Hair follicle dermal papilla cell (primary cell): ENCODE measurements at places on chromosomes 12 and 14. TPM values are rescaled to one million over a fixed set of nuclear protein-coding genes. Genes with fewer than 3 reads are reported as not detected.

SLC6A13 gene
- 0.36 TPM in 1 of 2 replicates, not detected in the other for total RNA-seq

RPGRIP1 gene
- total RNA-seq, result not detected in 2 replicates

KRT6A gene
- 3.4 and 40.3 TPM in 2 replicates for total RNA-seq

SERPINA12 gene
- total RNA-seq, result not detected in 2 replicates

GCN1 gene
- 114 and 145 TPM in 2 replicates for total RNA-seq

SINHCAF gene
- total RNA-seq, result 12.2 and 15.9 TPM in 2 replicates

ZC3H14 gene
- 73.1 and 83.9 TPM in 2 replicates for total RNA-seq

GLIPR1L1 gene
- not detected in 2 replicates for total RNA-seq
